Esophagus squamous epithelium (tissue), 5 donors: ENCODE measurements at places on chromosomes 12 and 14.

DNA sequence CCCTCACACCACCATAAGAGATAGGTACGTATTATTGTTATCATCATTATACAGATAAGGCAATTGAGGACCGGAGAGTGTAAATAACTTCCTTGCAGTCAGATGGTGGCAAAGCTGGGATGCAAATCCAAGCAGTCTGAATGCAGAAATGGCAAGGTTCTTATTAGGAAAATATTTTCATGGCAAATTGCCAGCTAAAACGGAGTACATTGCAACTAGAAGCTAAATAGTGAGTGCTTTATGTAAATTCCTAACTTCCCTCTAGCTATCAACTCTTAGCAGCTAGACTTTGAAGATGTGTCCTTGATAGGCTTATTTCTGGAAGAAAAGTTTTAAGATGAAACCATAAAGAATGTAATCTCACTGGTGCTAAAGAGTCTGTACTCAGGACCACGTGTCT, 323.9 kb upstream of the DIO2 start:
- DNase-seq: no peak

DNA sequence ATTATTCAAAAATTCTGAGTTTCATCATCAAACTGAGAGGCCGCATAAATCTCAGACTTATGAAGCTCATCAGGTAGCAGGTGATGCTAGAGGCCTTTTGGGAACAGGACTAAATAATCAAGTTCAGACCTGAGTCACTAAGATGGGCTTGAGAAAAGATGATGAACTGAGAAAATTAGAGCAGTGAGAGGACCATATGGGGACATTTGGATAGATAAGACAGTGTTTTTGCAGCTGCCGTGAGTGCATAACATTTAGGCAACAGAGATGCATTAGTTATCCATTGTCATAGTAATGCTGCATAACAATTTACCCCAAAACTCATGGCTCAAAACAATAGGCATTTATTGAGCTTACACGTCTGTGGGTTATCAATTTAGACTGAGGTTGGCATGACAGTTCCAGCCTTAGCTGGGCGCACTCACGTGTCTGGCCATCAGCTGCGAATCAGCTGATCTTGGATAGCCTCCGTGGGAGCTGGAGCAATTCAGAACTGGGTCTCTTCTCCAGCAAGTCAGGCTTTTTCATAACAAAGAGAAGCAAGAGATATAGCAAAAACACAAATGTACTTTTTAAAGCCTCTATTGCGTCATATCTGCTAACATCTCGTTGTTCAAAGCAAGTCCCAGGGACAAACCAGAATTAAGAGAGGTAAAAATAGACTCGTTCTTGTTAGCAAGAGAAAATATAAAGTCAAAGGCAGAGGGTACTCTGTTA, 72.8 kb downstream of the CAPZA3 start:
- no peak for DNase-seq

GRCh38 chr12:70305794-70306193, 60.3 kb upstream of the KCNMB4 start:
- DNase-seq: no peak

DNA sequence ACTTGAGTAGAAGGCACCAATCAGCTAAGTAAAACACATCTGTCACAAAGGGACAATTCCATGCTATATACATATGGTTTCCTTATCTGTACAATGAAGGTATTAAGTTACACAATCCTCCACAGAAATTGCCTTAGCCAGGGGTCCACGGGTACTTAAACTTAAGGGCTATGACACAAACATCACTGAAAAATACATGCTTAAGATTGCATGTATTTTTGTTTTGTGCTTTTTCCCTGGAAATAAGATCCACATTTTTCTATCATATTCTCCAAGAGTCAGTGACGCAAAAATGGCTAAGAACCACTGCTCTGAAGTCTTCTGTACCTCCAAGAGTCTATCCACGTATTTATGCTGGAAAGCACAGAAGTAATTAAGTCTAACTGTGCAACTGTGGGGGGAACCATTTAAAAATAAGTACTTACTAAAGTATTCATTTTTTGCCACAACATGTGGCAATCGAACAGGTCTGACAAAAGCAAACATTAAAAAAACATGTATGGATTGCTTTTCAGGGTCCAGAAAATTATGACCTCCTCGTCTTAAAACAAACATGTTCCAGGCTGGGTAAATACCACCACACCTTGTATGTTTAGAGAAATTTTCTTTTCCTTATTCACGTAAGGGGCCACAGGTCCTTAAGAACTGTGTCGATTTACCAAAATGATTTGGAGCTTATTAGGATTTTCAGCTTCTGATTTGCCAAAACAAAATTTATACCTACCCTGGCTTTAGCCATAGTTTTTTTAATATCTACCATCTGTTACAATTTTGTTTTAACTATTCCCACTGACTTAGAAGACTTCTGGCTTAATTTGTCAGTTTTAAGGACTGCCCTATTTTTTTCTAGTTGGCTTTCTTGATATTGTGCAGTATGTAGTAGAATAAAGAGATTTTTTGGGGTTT, 2.8 kb downstream of the SLC38A2 start:
- DNase-seq: no peak

DNA sequence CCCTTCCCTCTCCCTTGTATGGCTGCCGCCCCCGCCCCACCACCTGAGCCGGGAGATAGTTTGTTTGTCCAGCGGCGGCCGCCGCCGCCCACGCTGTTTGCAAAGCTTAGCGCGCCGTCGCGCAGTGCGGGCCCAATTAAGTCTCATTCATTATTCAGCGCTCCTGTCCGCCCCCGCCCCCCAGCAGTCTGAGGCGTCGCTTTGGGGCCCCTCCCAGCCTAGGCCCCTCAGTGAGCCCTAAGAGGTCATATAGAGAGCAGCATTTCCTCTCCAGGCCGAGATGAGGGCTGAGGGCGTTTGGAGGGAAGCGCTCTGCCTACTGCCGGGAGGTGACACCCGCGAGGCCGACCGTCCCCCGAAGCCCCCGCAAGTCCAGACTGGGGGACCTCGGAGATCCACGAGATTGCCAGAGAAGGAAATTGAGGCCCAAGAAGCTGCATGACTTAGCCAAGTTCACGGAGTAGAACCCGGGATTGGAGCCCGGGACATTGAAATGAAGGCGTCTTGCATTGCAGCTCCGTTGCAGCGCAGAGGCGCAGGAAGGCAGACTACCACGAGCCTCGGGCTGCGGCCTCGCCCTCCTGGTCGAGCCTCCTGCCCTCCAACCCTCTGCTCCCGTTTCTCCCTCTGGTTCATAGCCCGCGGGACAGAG, at the start of gene DNAJC22:
Gene DNAJC22 (plus strand): TSS at position 230 of the 652 bp plus-strand sequence. CDS start 1,985 bp downstream, outside the sequence.
- no peak for DNase-seq
